Activated T-cell treated with anti-CD3 and anti-CD28 coated beads for 4 hours (primary cell): ENCODE measurements at places on chromosomes 3 and 15.

GRCh38 chr3:67362686-67363085, 291.7 kb downstream of the SUCLG2 start:
- DNase-seq, result no peak

DNA sequence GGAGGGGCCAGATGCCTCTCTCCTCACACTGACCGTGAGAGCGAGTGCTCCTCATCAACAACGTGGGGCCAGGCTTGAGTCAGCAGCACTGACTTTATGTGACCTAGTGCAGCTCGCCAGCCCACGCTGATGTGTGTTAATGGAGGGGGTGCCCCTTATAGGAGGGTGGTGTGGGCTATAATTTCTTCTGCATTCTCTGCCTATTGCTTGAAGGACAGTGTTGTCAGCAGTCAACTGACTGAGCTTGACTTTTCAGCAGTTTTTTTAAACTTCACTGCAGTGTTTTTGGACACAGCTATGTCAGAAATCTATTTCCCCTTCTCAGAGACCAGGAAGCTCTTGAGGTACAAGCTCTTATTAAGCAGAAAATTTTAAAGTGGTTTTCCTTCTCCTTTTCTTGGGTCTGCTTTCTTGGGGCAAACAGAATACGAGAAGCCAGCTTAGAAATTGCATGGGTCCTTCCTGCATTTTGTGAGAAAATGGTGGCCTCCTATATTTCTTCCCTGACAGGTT, 304.8 kb upstream of the CTDSPL start:
- no peak for DNase-seq

DNA sequence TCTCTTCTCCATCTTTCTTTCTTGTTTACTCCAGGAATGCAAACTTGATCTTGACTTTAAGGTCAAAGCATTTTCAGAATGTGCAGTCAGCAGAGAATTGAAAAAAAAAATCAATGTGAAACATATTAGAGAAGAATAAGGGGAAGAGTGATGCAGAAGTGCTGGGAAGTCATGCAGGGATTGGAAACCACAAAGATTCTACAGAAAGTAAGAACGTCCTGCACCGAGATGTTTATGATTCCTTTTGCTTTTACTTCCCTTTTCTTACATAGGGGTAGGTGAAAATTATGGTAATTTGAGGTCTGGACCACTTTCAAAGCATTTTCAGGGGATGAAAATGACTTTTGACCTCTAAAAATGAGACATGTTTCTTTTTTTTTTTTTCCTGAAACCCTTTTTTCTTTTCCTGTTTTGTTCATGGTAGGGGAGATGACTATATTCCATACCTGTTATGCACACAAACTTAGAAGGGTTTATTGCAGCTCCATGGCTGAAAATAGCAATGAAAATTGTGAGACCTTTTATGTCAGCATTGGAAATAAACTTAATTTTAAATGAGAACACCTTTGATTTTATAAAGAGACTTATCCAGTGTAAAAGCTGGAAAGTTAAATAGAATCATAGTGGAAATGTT, 623.5 kb upstream of the TBL1XR1 start:
- no peak for DNase-seq

DNA sequence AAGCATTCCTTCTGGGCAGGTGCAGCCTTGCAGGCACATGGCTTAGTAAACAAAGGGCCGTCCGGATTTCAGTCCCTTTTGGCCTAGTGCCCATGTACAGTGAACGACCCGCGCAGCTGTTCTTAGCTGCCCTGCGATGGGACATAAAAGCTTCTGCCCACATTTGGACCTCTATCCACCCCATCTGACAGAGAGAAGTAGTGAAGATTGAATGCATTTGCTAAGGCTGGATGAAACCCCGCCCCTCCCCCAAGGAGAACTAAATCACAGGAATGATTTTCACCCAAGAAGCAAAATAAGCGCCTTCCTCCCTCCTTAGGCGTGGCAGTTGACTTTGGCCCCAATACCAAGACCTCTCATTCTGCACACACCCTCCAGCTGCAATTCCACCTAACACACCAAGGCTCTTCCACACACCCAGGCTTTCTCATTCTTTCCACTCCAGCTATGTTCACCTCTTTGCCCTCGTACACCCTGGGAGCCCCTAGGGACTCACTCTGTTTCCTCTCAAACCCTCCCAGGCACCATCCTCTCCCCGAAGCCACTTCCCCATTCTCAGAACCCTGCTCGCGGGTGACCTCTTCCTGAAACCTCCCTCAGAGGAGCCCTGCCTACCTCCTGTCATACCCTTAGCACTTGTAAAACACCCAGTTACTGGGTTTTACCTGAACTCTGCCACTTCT, 14.1 kb upstream of the HRH1 start:
- no peak for DNase-seq

- no peak for DNase-seq
Measured at GRCh38 chr15:88493844-88494243, 26.3 kb downstream of the MRPS11 start.

GRCh38 chr3:194488055-194488742, 1.4 kb upstream of the ATP13A3 start:
- no peak for DNase-seq

- no peak for DNase-seq
Measured at GRCh38 chr3:94413336-94414108, 350.7 kb downstream of the NSUN3 start.

GRCh38 chr3:19070325-19070724, 78.0 kb upstream of the KCNH8 start:
- DNase-seq, result no peak

DNA sequence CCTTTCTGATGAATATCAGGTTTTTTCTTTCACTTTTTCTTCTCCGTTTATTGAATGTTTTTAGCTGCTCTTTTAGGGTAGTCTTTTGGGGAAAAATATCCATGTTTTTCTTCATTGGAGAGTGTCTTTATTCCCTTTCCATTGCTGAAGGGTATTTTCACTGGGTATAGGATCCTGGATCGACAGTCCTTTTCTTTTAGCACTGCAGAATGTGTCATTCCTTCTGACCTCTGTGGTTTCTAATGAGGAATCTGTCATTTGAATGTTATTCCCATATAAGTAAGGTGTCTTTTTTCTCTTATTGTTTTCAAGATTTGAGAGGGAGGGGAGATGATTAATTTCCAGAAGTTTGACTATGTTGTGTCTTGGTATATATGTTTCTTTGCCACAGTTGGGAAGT, 96.8 kb downstream of the BBX start:
- no peak for DNase-seq

GRCh38 chr3:157157836-157158235, 2.1 kb downstream of the CCNL1 start:
- no peak for DNase-seq

GRCh38 chr15:100256970-100257650, 84.7 kb downstream of the ADAMTS17 start:
- DNase-seq, result no peak

DNA sequence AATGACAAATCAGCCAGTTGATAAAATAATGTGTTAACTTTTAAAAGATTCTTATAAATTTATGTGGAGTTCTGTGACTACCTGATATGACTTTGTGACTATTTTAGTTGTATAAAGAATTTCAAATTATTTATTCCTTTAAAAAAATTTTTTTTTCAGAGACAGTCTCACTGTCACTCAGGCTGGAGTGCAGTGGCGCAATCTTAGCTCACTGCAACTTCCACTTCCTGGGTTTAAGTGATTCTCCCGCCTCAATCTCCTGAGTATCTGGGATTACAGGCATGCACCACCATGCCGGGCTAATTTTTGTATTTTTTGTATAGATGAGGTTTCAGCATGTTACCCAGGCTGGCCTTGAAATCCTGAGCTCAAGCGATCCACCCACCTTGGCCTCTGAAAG, 48.5 kb downstream of the MBNL1 start:
- no peak for DNase-seq

DNA sequence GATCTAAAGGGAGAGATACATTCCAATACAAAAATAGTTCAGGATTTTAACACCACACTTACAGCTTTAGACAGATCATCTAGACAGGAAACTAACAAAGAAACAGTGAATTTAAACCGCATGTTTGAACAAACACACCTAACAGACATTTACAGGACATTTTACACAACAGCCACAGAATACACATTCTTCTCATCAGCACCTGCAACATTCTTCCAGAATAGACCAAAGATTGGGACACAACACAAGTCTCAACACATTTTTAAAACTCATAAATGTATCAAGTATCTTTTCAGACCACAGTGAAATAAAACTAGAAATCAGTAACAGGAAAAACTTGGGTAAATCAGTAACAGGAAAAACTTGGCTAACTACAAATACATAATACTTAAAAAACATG, 256.3 kb downstream of the MCTP2 start:
- DNase-seq, result no peak

- DNase-seq, result no peak
Measured at GRCh38 chr3:141642215-141642614, 95.9 kb upstream of the RNF7 start.

DNA sequence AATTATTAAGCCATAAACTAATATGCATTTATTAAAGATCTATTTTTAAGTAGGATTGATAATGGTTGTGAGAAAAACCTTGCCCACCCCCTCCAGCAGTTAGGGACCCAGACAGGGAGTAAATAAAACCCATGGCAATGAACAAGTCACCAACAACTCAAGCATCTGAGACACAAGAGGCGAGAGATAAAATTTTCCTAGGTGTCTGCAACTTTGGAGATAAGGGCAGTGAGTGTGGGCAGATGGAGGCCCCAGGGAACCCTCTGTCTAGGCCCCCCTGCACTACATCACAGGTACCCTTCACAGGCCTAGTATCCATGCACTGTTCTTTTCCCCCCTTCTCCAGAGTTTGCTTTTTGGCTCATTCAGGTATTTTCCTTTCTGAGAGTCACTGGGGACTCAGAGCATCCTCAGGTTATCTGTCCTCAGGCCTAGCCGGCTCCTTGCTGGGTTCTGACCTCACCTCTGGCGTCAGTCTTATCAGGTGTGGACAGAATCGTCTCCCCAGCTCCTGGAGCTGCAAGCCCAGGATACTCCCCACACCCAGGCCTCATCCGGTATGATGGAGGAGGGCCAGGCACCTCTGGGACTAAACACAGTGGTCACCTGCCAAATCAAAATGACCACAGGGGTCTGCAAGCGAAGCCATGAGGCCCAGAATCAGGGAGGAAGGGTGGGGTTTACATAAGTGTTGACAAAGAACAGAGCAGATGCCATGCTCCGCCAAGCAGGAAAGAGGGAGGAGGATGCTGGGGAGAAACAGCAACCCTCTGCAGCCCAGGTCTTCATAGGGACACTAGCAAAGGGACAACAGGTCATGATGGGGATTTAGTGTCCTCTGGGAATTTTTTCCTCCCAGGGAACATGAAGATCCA, 50.4 kb downstream of the CCNL1 start:
- no peak for DNase-seq

DNA sequence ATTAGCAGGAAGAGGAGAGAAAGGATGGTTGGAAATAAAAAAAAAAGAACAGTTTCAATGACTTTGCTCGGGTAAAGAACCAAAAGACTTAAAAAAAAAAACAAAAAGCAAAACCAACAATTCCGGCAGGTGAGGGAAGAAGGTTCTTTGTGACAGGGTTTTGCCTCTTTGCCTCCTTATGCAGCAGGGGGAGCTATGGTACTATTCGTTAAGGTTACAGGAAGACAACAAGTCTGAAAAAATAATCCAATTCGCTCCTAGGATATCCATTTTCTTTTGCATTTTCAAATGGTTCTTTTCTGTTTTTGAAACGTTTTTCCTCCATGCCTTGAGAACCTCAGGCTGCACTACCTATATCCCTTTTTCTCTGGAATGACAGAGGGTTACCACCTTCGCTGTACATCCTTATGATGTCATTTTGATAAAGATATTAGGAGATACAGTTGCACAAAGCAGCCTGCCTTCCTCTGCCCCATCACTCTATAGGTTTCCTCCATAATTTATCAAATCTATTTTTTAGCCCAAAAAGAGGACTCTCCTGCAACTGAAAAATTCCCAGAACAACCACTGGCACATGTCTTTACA, 55.0 kb downstream of the CFAP20DC start:
- peak; percentile 5 for DNase-seq

DNA sequence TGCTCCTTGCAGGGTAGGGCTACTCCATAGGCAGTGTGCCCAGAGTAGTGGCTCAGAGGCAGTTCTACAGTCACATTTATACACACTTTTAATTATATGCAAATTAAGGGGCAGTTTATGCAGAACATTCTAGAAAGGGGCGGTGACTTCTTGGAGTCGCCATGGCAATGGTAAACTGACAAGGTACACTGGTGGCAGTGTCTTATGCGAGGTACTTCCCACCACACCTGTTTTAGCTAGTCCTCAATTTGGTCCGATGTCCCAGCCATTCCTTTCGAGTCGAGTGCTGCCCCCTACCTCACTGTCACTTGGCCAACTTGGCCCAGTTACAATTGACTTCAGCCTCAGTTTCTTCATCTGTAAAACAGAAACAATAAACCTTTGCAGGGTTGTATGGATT, 3.8 kb upstream of the IRAK2 start:
- no peak for DNase-seq

- DNase-seq, result no peak
Measured at GRCh38 chr3:153110041-153110440, 52.0 kb upstream of the RAP2B start.

DNA sequence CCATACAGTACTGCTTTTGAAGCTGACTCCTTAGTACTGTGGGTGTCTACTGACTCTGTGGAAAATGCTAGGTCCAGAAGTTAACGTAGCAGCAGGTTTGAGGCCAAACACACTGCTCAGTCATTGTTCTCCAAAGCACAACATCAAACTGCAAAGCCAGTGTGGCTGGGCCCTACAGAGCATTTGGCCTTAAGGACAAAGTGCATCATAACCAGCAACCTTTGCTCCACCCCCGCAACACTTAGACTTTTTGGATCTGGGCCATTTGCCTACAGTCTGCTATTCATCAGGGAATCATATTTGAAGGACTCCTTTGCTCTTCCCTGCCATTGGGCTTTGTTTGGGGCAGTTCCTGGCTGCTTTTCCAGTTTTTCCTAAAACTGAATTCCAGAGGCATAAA, 43.1 kb upstream of the ARL6 start:
- DNase-seq, result no peak

DNA sequence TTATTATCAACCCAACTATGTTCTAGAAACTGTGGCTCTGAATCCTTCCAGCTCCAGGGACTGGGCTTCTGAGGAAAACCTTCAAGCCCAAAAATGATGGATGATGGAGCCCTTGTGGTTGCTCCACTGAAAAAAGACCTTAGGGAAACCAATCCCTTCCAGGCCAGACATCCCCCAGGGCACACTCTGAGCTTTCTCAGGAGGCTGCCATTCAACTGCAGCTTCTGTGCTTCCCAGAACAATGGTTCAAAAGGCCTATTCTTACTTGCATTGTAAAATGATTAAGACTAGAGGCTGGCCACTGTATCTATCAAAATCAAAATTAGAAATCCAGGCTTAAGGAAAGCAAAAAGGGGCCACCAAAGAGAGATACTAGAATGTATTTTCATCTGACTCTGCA, 27.3 kb downstream of the EID1 start:
- no peak for DNase-seq
